Stimulated activated CD8-positive, alpha-beta memory T cell treated with anti-CD3 and anti-CD28 coated beads, Interleukin-15, amount 100 ng/mL, for 4 hours (primary cell): ENCODE measurements at places on chromosomes 6 and 20.
A peak's percentile ranks its signal among the peaks of the same experiment; 100 is the strongest.

DNA sequence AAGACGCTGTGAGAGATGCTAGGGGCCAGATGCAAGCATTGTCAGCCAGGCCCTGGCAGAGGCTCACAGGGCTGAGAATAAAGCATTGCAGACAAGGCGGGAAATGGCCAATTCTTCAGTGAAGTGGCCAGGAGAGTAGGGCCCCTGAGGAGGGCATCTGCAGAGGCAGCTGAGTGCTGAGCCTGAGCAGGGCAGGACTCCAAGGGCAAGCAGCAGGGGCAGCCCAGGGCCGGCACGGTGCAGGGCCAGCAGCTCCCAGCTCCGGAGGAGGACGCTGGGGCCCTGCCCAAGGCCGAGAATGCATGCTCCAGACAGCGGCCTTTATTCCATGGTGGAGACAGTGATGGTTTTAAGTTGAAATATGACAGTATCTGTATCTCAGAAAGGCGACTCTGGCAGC is 305.5 kb downstream of the FOXC1 start:
- no peak for DNase-seq

DNA sequence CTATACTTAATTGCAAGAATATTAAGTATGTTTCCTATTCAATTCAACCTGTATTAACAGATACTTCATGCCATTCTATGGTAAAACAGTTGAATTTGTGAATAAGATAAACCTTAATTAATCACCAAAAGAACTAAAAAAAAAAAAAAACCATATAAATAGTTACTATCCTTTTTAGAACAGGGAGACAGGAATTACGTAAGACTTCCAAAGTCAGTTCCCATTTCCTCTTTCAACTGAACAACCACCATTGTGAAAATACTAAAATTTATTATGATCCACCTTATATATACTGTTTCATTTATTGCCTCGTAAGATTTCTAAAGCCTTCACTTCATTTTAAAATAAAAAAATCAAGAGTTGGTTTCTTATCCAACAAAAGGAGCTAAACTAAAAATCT is 9.4 kb downstream of the CCNC start:
- DNase-seq: no peak

GRCh38 chr20:23826541-23827021 is at the start of gene CST2:
Gene CST2 (minus strand): TSS chr20:23826729. CDS start chr20:23826660, 69 bp downstream.
- DNase-seq: no peak

GRCh38 chr20:4805663-4806449 is 84.1 kb downstream of the PRND start:
- DNase-seq: no peak

GRCh38 chr6:674956-675355 is 18.0 kb downstream of the EXOC2 start:
- DNase-seq: no peak

GRCh38 chr6:77674211-77674610 is 21.4 kb downstream of the MEI4 start:
- no peak for DNase-seq

- DNase-seq: no peak
Measured at GRCh38 chr6:11607383-11607782, 69.8 kb downstream of the TMEM170B start.

DNA sequence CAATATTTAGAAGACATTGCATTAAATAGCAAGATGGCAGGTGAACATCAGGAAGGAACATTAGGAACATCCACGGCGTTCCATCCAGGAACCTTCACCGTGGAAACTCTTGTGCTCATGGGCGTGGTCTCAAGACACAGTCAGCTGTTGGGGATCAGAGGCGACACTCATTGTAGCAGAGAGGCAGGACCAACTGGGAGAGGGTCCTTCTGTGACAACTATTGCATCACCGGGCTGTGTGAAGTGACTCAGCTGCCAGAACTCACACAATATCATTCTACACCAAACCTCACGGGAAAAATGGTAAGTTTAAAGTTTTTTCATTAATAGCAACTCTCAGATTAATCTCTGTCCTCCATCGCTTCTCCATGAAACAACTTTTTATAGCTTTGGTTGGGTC is 334.8 kb upstream of the SULF2 start:
- DNase-seq: no peak

GRCh38 chr20:995170-995569 is 6.9 kb downstream of the RSPO4 start:
- no peak for DNase-seq

DNA sequence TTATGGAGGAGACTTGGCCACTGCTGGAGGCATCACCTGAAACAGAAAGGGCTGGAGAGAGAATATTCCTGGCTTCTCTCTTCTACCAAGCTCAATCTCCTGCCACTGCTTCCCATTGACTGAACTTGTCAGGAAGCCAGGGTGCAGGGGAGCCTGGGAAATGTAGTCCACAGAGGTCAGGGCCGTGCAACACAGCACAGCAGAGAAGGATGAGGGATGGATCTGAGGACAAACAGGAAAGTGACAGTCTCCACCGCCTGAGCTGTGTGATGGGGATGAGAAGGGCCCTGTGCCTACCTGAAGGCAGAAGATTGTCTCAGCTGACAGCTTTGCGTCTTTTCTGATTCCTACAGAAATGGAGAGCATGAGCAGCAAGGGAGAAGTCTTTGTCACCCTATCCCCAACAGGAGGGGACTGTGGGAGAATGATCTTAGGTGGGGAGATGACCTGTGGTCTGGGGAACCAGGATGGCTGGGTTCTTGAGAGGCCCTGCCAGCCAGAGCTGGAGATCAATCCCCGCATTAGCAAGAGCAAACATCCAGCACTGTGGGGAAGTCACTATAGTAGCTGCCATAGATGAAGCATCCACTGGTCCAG is 114.2 kb downstream of the SNX5 start:
- no peak for DNase-seq

- no peak for DNase-seq
Measured at GRCh38 chr6:26193467-26194328, 106.5 kb downstream of the HFE start.

DNA sequence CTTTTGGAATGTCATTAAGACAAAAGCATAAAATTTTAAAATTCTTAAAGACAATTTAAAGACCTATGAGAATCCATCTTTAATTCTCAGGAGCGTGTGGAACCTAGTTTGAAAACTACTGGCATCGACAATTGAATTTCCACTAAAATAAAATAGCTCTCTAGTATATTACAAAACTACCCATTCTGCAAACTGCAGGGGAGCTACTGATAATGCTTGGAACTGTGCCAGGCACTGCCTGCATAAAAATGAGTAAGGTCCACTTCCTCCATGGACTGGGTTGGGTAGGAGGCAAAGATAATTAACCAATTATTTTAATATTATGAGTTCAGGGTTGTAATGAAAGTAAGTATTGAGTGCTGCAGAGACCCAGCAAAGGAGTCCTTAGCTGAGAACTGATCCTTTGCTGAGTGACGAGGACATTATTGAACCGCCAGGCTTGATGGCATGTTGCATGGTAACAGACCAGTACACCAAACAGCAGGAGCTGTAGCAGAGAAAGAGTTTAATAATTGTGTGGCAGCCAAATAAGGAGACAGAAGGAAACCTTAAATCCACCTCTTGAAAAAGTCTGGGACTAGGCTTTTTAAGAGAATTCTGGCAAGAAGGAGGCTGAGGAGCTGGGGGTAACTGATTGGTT is 261.3 kb downstream of the ESR1 start:
- DNase-seq: no peak

DNA sequence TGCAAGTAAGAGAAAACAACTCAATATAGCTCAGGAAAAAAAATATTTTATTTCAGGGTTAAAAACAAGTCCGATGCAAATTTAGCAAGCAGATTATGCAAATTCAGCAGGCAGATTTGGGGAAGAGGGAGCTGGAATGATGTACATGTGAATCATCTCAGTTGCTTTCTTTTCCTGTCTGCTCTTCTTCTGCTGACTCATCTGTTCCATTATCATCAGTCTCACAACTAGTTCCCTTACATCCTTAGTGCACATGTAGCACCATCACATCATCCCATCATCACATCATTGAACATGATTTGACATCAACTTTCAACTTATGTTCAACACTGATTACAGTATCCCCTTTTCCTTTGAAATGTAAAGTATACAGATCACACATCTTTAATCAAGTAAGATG is 11.5 kb upstream of the DEFB113 start:
- DNase-seq: no peak

DNA sequence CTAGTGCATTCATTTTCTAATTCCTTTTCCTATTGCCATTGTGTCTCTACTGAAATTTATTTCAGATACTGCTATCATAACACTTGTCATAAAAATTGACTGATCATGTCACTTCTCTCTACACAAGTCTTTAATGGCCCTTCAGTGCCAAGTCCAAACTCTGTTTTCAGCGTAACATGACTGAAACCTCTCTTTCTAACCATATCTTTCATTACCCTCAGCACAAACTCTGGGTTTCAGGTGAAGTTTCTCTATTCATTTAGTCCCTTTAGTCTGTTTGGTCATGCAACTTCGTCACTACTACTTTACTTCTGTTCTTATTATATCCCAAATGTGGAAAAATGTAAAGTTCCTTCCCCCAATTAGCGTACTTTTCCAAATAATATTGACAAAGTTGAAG is 234.9 kb downstream of the OGFRL1 start:
- no peak for DNase-seq

- DNase-seq: no peak
Measured at GRCh38 chr6:45911691-45912090, 104.0 kb downstream of the CLIC5 start.

GRCh38 chr20:53159160-53159559 is 187.0 kb downstream of the TSHZ2 start:
- no peak for DNase-seq

DNA sequence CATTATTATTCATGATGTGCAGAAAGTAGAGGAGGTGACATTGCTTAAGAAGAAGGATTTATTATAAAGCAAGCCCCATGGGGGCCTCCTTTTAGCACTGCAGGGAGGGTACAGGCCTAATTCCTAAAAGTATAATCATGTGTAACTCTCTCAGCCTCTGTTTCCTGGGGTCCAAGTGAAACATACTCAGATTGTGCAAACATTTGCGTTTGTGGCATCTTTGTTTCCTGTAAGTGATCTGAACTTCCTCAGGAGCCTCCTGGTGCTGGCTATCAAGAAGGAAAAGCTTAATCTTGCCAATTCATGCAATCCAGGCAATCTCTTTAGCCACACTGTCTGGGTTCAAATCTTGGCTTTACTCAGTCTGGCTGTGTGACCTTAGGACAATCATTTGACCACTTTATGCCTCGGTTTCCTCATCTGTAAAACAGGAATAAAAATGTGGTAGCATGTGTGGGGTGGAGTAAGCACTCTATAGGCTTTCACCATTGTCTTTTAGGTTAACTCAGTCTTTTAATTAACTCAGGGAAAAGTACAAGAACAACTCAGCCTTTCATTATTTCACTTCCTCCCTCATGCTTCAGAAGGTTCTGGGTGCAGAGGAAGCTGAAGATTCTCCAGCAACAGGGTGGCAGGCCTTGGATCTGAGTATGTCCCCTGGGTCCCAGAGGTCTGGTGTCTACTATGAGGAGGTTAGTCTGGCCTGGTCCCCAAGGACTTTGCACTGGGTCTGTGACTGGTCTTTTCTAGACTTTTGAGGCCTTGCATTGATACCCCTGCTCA is 831 bp upstream of the SIRPB2 start:
- no peak for DNase-seq

DNA sequence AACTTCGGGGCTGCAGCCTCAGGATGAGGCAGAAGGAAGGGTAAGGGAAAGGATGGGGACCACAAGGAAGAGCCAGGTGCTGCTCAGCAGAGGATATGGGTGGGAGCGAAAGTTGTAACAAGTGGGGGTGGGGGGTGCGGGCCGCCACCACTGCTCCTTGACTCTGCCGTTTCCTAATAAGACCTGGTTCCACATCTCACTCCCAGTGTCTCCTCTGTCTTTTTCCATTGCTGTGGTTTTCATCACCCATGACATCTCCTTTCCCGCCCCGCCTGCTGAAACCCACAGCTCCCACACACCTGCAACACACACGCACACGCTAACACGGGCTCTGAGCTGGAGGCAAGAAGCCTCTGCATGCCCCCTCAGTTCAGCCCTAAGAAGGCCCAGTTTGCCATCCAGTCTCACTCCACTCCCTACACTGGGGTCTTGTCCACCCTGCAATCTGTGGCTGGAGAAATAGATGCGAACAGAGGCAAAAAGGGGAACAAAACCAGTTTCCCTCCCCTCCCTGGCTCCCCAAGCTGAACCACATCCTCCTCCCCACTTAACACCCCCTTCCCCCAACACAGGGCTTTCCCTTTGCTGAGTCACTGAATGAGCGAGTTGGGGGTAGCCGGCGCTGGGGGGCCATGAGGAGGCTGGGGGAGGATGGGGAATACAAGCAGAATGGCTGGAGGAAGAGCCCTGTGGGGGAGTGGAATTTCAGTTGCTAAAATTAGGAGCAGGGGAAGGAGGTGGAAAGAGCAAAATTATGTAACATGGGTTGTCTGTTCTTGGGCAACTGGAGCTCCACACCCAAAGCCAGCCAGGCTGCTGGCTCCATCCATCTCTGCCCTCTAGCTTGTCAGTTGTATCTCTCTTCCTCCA is 11.5 kb downstream of the NFKBIL1 start:
- DNase-seq: peak; percentile 73

DNA sequence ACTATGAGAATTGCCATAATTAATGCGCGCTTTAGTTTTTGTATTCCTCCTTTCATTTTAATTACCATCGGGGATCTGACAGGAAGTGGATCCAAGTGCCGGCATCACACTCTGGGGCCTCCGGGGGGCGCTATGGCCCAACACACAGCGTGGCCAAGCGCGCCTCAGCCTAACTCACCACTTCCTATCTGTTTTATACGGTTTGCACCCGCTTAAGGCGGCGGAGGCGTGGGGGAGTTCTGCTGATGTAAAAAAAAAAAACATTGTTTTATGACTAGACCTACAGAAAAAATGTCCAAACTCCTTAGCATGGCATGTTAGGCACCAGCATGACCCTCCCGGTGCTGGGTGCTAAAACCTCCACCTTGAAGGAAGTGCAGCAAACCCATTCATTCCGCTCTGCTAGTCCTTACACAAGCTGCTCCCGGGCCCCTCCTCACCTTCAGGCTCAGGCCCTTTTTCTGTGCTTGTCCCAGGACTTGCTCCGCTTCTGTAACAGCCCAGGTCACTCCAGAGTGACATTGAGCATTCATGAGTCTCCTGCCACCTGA is 4.5 kb upstream of the EBF4 start:
- DNase-seq: peak; percentile 50

GRCh38 chr6:127494240-127494767 is 24.8 kb downstream of the MTCL3 start:
- DNase-seq: no peak

- DNase-seq: no peak
Measured at GRCh38 chr6:3542032-3542640, 85.3 kb upstream of the SLC22A23 start.

GRCh38 chr6:3869284-3869631 is 20.1 kb downstream of the FAM50B start:
- no peak for DNase-seq

GRCh38 chr20:8867038-8867740 is 201.7 kb upstream of the PLCB4 start:
- no peak for DNase-seq
